B cell (primary cell): ENCODE measurements at places on chromosomes 6 and 20. TPM values are rescaled to one million over a fixed set of nuclear protein-coding genes. Genes with fewer than 3 reads are reported as not detected.

- no peak for DNase-seq
Measured at GRCh38 chr6:139531148-139532115, 157.0 kb upstream of the CITED2 start.

- no peak for DNase-seq
Measured at GRCh38 chr20:39214828-39215227, 252.7 kb downstream of the DHX35 start.

- no peak for DNase-seq
Measured at GRCh38 chr6:2026133-2026532, 219.3 kb downstream of the GMDS start.

DNA sequence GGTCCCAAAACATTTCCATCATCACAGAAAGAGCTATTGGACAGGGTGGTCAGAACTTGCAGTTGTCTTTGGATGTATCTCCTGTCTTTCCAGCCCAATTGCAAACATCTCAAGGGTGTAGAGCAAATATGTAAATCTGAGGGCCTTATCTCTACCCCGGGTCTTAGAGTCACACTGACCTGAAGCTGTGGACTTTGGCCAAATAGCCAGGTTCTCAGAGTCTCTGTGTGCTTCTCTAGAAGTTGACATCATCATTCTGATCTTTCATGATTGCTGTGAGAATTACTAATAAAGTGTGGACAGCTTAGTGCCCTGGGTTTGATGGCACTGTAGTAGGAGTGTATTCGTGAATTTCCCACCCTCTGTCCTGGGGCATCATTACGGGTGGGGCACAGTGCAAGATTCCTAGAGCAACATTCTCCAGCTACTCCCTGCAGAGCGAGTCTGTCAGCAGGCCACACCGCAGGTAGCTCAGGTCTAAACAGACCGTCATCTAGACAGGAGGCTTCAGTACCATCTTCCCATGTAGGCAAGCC is 71.1 kb downstream of the SLC24A3 start:
- DNase-seq, result no peak

DNA sequence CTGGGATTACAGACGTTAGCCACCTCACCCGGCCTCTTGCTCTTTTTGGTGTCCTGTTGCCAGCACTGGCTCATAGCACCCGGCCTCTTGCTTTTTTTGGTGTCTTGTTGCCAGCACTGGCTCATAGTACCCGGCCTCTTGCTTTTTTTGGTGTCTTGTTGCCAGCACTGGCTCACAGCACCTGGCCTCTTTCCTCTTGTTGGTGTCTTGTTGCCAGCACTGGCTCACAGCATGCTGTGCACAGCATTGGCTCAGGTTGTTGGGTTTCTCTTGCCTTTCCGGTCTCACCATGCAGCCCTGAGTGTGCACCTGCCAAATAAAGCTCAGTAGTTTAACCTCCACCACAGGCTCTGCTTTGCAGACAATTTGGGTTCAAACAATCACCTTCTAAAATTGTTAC is 208.2 kb downstream of the THBS2 start:
- DNase-seq, result no peak

Gene MRAP2
- not detected in 2 replicates for polyA plus RNA-seq

Gene SLC17A2
- polyA plus RNA-seq, result not detected in 2 replicates

Gene CLPSL2
- not detected in 2 replicates for polyA plus RNA-seq

DNA sequence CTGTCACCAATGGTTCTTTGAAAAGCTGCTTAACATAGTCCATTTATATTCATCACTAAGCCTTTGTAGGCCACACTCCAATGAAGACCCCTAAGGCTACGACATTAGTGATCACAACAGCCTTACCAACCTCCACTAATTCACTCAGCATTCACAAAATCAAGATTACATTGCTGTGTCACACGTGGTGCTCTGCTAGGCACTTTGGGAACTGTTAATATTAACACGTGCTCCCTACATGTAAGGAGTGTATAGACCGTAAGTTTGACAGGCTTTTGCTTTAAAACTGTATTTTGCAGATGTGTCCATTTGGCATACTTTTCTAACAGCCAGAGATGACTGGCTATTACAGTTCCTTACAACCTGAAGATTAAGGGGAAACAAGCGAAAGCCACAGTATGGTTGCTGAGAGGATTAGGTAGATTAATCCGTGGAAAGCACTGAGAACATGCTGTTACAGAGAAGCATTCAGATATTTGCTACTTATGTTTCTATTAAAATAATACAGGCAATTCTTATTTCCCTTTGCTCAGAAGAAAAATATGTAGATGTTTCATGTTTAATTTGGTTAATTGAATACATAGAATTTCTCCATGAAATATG is 69.7 kb downstream of the SAMD3 start:
- DNase-seq, result no peak

Gene DPPA5
- polyA plus RNA-seq, result not detected in 2 replicates
